ENCODE measurements at places on chromosomes 1 and 21.

- peaks cover 16% of the 10 kb centered on the region for H3K4me1 ChIP-seq
- H3K4me3 ChIP-seq = no peak overlapping the region
- H3K27me3 ChIP-seq = no peaks in the 10 kb centered on the region
- no peak for DNase-seq
- peaks cover 56% of the 10 kb centered on the region for H3K36me3 ChIP-seq
Observed at GRCh38 chr1:88773540-88774150, 89.6 kb downstream of the PKN2 start.

DNA sequence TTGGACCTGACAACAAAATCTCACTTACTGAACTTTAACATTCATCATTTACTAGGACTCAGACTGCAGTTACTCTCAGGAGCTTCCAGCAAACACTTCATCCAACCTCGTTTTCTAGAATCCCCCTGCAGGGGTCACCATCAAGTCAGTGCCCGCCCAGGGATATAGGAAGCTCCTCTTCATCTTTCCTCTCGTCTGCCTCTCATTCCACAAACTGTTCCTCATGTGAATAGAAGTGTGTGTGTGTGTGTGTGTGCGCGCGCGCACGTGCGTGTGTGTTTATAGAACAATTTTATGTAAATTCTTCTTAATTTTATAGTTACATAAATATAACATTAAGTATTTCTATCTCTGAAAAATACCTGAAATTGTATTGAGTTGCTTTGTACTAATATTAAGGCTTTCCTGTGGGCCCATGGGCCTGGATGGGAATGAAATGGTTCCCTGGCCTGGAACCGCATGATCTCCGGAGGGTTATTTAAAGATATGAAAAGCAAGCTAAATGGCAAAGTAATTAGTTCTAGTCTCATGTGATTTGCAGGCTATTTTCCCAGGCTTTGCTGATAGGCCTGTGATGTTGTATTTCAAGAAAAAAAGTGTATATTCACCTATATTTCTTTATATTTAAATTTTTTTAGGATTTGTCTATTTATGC lies 21.7 kb upstream of the ABCD3 start:
- peaks cover 3% of the 10 kb centered on the region for H3K27me3 ChIP-seq
- H3K4me3 ChIP-seq = no peak overlapping the region
- no peaks in the 10 kb centered on the region for H3K4me1 ChIP-seq

DNA sequence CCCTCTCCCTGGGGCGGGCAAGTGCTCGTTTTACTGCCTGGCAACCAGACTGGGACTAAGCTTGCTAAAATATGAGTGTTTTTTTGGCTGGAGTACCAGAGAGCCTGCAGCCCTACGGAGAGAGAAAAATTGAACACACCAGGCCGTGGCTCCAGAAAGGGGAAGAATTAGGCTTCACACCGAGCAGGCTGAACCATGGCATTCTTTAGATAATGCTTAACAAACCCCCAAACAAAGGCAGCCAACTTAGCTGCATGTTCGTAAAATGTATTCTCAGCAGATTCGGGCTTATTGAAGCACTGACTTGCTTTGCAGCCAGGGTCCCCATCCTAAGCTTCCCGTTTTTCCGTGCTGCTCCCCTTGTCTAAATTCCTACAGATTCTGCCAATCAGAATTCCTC lies 76.6 kb downstream of the LMX1A start:
- H3K4me1 ChIP-seq = no peaks in the 10 kb centered on the region
- no peak overlapping the region for H3K27ac ChIP-seq
- DNase-seq = no peak
- H3K27me3 ChIP-seq = peaks cover 3% of the 10 kb centered on the region
- no peak overlapping the region for H3K4me3 ChIP-seq
- H3K36me3 ChIP-seq = no peaks in the 10 kb centered on the region

DNA sequence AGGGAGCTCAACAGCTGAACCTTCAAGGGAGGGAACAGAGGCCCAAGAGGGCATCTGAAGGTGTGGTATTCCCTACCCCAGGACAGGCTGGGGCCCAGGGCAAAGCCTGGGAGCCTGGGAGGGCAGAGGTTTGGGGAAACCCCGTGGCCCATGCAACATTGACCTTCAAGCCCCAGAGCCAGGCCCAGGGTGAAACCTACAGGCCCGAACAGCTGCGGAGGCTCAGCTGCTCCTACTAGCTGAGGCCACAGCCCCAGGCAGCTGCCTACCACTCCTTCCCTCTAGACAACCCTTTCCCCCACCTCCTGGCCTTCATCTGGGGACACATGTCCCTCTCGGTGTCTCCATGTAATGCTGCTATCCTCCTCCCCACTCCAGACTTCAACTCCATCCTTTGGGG lies 3.2 kb downstream of the LAD1 start:
- H3K27me3 ChIP-seq = peaks cover 42% of the 10 kb centered on the region
- H3K27ac ChIP-seq = no peak overlapping the region
- no peak overlapping the region for H3K4me3 ChIP-seq
- H3K4me1 ChIP-seq = no peaks in the 10 kb centered on the region
- no peak for DNase-seq

- no peak overlapping the region for H3K4me3 ChIP-seq
- no peak overlapping the region for H3K27ac ChIP-seq
- peaks cover 2% of the 10 kb centered on the region for H3K27me3 ChIP-seq
- no peaks in the 10 kb centered on the region for H3K36me3 ChIP-seq
Observed at GRCh38 chr1:82775406-82776000, 974.8 kb downstream of the ADGRL2 start.

DNA sequence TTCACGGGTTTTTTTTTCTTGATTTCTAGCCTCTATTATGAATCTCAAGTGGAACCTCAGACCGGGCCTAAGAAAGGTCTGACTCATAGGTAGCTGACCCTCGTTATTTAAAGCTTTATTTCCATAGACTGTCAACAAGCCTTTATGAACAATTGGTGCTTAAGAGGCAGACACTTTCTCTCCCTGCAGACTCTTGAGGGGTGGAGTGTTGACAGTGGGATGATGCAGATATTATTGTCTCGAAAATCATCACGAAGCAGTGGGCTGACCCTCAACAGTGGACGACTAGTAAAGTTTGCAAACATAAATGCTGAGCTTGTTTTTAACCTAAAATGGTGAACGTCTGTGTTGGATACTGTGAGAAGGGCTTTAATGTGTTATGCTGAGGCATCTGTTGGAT lies 1.8 kb downstream of the SFT2D2 start:
- peaks cover 64% of the 10 kb centered on the region for H3K4me1 ChIP-seq
- H3K4me3 ChIP-seq = peak overlapping the region; percentile 98
- DNase-seq = no peak
- H3K27me3 ChIP-seq = no peaks in the 10 kb centered on the region
- H3K27ac ChIP-seq = peak overlapping the region; percentile 96
- peaks cover 62% of the 10 kb centered on the region for H3K36me3 ChIP-seq

DNA sequence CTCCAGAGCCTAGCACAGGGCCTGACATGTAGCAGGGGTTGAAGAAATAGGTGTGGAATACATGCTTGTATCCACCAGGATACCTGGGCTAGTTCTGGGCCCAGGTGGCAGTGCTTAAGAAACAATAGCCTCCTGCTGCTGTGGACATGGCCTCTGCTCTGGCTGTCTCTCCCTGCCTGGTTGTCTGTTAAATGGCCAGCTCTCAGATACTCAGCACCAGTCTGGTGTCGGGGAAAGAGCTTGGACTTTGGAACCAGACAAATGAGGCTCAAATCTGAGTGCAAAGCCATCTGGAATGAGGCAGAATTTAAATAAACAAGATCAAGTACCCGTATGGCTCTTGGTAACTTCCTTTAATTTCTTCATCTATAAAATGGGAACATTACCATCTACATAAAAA lies 31.5 kb downstream of the SESN2 start:
- H3K27ac ChIP-seq = no peak overlapping the region
- no peak for DNase-seq
- H3K4me3 ChIP-seq = no peak overlapping the region
- H3K4me1 ChIP-seq = no peaks in the 10 kb centered on the region
- no peaks in the 10 kb centered on the region for H3K36me3 ChIP-seq

DNA sequence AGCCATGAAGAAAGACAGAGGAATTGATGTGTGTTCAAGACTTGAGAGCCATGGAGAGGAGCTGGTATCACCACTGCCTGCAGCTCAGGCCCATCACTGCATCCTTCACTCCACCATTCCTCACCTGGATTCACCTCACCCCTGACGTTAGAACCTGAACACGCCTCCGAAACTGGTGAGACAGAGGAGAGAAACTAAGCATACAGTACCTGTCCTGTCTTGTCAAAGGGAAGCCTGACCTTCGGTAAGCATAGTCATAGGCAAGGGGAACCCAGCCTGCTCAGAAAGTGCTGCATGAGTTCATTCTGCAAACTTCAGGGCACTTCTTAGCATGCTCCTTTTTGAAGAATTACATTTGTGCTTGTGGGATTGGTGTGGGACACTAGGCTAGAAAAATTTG lies 425.8 kb downstream of the DSCAM start:
- H3K27ac ChIP-seq = no peak overlapping the region
- no peak for DNase-seq
- no peaks in the 10 kb centered on the region for H3K4me1 ChIP-seq

DNA sequence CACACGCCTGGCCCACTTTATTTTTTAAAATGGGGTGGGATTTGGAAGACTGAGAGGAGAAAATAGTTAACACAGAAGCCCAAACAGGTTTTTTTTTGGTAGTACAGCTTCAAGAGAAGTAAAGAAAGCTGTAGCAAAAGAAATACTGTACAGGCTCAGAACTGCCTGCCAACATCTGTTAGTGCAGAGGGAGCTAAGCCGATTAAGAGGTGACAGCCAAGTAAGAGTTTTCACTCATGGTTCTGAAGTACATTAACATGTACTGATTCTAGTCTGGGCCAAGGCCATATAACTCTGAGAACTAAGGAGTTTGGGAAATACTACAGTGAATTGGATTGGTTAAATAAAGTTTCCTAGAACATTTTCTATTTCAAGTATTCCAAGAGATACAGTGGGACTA lies 51.6 kb downstream of the EIF2B3 start:
- H3K4me1 ChIP-seq = no peaks in the 10 kb centered on the region
- DNase-seq = no peak
- H3K27ac ChIP-seq = no peak overlapping the region
- H3K36me3 ChIP-seq = peaks cover 3% of the 10 kb centered on the region
- no peaks in the 10 kb centered on the region for H3K27me3 ChIP-seq

- H3K4me1 ChIP-seq = peaks cover 53% of the 10 kb centered on the region
- peaks cover 40% of the 10 kb centered on the region for H3K36me3 ChIP-seq
- peak overlapping the region; percentile 78 for H3K27ac ChIP-seq
- H3K4me3 ChIP-seq = peak overlapping the region; percentile 51
- no peaks in the 10 kb centered on the region for H3K27me3 ChIP-seq
Observed at GRCh38 chr1:149846042-149846441, 53.3 kb upstream of the BOLA1 start.

- no peaks in the 10 kb centered on the region for H3K27me3 ChIP-seq
- H3K4me1 ChIP-seq = no peaks in the 10 kb centered on the region
- no peak overlapping the region for H3K4me3 ChIP-seq
Observed at GRCh38 chr1:11831945-11832725, 15.4 kb downstream of the NPPA start.

GRCh38 chr1:217333939-217334338 lies 297.0 kb downstream of the GPATCH2 start:
- no peaks in the 10 kb centered on the region for H3K27me3 ChIP-seq
- no peaks in the 10 kb centered on the region for H3K36me3 ChIP-seq
- H3K4me3 ChIP-seq = no peak overlapping the region
- H3K27ac ChIP-seq = no peak overlapping the region

DNA sequence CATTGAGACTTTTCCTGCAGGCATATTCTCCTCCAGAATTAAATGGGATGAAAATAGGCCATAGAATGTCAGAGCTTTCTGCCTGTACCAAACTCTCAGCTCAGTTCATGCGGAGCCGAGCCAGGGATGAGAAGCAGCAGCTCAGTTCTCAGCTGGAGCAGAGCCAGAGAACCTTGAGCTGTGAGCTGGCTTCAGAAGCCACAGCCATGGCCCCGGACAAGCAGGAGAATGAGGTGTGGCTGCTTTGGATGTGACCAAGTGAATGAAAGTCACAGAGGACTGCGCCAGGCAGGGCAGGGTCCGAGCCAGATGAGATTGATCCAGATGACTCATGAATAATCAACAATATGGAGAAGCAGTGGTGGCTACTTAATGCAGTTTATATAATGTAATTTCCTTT lies 633.8 kb downstream of the NCAM2 start:
- H3K4me3 ChIP-seq = no peak overlapping the region
- H3K27me3 ChIP-seq = no peaks in the 10 kb centered on the region
- no peaks in the 10 kb centered on the region for H3K4me1 ChIP-seq

- H3K4me3 ChIP-seq = no peak overlapping the region
- H3K27me3 ChIP-seq = no peaks in the 10 kb centered on the region
- H3K36me3 ChIP-seq = no peaks in the 10 kb centered on the region
- H3K4me1 ChIP-seq = no peaks in the 10 kb centered on the region
Observed at GRCh38 chr1:14713077-14713476, 114.6 kb downstream of the KAZN start.

- H3K27me3 ChIP-seq = peaks cover 24% of the 10 kb centered on the region
- no peak overlapping the region for H3K4me3 ChIP-seq
- no peaks in the 10 kb centered on the region for H3K36me3 ChIP-seq
- H3K27ac ChIP-seq = no peak overlapping the region
- no peaks in the 10 kb centered on the region for H3K4me1 ChIP-seq
- DNase-seq = no peak
Observed at GRCh38 chr1:50993645-50994044, 23.6 kb downstream of the CDKN2C start.

DNA sequence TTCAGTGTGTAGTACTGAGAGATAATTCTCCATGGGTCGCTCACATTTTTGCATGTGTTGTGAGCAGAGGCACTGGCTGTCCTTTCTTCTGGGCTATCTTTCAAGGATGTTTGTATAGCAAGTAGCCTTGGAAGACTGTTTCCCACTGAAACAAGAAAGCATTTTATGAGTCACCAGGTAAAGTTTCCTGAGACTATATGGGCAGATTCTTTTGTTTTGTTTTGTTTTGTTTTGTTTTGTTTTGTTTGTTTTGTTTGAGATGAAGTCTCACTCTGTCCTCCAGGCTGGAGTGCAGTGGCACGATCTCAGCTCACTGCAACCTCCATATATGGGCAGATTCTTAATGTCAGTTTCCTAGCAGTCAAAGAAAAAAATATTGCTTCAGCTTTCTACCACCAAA lies 912.6 kb downstream of the TTLL7 start:
- no peaks in the 10 kb centered on the region for H3K4me1 ChIP-seq
- no peak overlapping the region for H3K4me3 ChIP-seq
- H3K27ac ChIP-seq = no peak overlapping the region
- DNase-seq = no peak
- H3K36me3 ChIP-seq = no peaks in the 10 kb centered on the region

GRCh38 chr1:54606096-54606989 lies 17.0 kb downstream of the FAM151A start:
- no peaks in the 10 kb centered on the region for H3K36me3 ChIP-seq
- no peaks in the 10 kb centered on the region for H3K27me3 ChIP-seq
- no peak overlapping the region for H3K27ac ChIP-seq
- no peak for DNase-seq
- H3K4me1 ChIP-seq = peaks cover 5% of the 10 kb centered on the region

- no peak overlapping the region for H3K4me3 ChIP-seq
- no peaks in the 10 kb centered on the region for H3K36me3 ChIP-seq
- H3K4me1 ChIP-seq = peaks cover 6% of the 10 kb centered on the region
- peaks cover 6% of the 10 kb centered on the region for H3K27me3 ChIP-seq
Observed at GRCh38 chr1:241647658-241648057, 4.4 kb upstream of the WDR64 start.

DNA sequence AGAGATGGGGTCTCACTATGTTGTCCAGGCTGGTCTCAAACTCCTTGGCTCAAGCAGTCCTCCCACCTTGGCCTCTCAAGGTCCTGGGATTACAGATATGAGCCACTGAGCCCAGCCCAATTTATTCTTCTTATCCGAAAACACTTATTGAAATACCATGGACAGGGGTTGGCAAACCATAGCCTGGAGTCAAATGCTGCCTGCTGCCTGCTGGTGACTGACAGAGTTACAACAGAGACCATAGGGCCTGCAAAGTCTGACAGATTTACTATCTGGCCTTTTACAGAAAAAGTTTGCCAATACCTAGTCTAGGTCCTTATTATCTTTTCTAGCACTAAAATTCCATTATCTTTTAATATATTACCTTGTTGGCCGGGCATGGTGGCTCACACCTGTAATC lies 87.1 kb upstream of the ZNF281 start:
- no peaks in the 10 kb centered on the region for H3K4me1 ChIP-seq
- H3K4me3 ChIP-seq = no peak overlapping the region
- no peaks in the 10 kb centered on the region for H3K36me3 ChIP-seq
- no peak overlapping the region for H3K27ac ChIP-seq
- DNase-seq = no peak

Measured in activated T-helper 2 cell treated with anti-CD3 and anti-CD28 coated beads, Interferon-gamma antibody, Interleukin-2, Interleukin-4, amounts not matched to agents 10 μg/mL and 5 μg/mL and 100 μg/mL, durations not matched to agents 14 hours and 24 hours and 36 hours (primary cell).